ENCODE measurements at places on chromosomes 11 and 22. TPM values are rescaled to one million over a fixed set of nuclear protein-coding genes. Genes with fewer than 3 reads are reported as not detected.

- no peak for DNase-seq
Measured at GRCh38 chr11:35825386-35825785, 118.5 kb upstream of the LDLRAD3 start.

DNA sequence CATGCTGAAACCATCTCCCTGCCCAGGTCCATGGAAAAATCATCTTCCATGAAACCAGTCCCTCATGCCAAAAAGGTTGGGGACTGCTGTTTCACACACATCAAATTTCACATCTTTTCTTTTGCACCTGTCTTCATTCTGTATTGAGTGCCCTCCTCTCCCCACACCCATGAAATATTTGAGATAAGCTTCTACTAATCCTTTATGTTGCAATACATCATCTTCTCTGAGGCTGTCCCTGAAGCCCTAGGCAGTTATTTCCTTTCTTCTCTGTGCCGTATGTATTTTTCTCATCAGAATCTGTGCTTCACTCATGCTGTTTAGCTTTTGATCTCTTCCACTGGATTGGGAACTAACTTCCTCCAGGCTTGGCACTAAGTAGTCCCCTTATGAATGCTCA, 40.0 kb upstream of the RRM1 start:
- no peak for DNase-seq

DNA sequence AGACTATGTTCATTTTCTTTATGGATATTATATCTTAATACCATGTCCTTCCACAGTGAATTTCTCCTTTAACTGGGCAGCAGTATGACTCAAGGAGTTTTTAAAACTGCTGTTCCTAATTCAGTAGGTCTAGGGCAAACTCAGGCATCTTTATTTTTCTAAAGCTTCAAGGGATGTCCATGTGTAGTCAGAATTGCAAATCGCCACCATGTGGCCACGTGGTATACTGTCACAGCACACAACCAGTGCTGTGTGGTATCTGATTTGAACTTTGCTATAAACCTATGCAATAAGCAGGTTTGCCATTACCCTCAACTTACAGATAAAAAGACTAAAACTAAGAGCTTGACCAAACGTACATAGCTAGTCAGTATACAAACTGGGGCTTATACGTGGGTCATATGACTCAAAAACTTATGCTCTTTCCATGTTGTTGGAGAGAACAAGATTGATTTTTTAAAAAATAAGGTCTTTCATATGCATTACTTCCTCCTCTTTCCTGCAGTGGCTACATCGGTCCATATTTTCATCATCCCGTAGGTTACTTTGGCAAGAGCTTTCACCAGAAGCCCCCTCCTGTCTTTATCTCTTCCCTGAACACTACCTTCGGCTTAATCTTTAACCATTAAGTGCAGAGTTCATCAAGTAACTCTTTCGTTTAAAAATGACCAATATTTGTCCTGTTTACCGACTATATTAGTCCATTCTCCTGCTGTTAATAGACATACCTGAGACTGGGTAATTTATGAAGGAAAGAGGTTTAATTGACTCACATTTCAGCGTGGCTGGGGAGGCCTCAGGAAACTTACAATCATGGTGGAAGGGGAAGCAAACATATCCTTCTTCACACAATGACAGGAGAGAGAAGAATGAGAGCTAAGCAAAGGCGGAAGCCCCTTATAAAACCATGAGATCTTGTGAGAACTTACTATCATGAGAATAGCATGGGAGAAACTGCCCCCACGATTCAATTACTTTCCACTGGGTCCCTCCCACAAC, 8.0 kb upstream of the HTATIP2 start:
- DNase-seq, result no peak

- no peak for DNase-seq
Measured at GRCh38 chr11:69718147-69718546, 14.3 kb upstream of the FGF19 start.

Gene ALX4
- not detected for polyA plus RNA-seq
